CD8-positive, alpha-beta T cell (primary cell): ENCODE measurements at places on chromosomes 4 and X.

GRCh38 chrX:63934791-63935190 is 149.8 kb upstream of the ARHGEF9 start:
- DNase-seq = no peak

- DNase-seq = no peak
Measured at GRCh38 chrX:139304471-139304870, 226.1 kb upstream of the F9 start.

DNA sequence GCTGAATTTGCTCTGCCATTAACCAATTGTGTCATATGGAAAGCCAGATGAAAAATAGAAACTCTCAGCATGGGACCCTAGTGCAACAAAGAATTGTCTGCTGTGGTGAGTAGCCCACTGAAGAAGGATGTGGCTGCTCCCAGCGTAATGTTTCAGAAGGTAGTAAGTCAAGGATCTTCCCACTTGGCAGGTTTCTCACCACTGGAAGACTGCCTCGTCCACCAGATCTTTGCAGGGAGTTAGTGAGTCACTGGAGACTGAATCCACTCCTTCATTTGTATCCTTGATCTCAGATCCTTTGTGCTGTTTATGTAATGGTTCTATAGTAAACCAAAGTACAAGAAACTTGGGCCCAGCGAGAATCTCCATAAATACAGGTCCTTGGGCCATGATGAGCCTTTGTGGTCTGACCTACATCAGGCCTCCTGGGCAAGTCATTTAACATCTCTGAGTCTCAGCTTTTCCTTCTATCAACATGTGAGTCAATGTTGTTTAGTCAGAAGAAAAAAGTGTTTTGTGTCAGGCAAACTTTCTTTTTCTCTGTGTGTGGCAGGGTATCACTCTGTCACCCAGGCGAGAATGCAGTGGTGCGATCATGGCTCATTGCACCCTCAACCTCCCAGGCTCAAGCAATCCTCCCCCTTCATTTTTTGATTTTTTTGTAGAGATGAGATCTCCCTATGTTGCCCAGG is 78.0 kb upstream of the CCDC160 start:
- no peak for DNase-seq

- DNase-seq = no peak
Measured at GRCh38 chr4:40800064-40800463, 50.3 kb downstream of the NSUN7 start.

GRCh38 chr4:2373532-2373931 is 44.9 kb downstream of the ZFYVE28 start:
- DNase-seq = no peak

DNA sequence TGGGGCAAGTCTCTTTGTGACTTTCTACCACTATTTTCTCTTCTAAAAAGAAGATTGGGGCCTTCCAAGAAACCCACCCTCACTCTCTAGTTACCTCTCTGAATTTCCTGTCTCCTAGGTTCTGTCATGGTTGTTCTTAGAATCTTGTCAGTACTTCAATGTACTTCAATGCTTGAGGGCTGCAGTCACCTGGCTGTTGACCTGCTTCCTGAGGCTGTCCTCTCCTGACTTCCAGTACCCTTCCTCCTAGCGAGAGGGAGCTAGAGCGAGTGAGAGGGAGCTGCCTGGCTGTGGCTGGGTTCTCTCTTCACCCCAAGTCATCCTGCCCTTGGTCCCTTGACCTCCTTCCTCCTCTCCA is 17.7 kb downstream of the CD99L2 start:
- DNase-seq = no peak

DNA sequence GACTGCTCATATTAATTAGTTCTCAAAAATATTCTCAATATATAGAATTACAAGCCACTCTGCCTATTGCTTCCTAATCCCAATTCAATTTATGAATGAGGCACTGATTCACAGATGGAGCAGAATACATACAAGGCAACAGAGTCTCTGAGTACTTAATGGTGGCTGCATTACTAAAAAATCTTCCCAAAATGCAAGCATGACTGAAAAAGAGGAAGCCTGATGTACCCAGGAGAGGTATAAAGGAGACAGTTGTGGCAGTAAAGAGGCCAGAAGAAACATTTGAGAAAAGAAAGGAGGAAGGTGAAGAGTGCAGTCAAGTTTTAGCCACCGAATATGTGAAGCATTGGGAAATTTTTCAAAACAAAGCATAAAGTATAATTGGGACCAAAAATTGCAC is 163.2 kb upstream of the INTU start:
- DNase-seq = no peak

DNA sequence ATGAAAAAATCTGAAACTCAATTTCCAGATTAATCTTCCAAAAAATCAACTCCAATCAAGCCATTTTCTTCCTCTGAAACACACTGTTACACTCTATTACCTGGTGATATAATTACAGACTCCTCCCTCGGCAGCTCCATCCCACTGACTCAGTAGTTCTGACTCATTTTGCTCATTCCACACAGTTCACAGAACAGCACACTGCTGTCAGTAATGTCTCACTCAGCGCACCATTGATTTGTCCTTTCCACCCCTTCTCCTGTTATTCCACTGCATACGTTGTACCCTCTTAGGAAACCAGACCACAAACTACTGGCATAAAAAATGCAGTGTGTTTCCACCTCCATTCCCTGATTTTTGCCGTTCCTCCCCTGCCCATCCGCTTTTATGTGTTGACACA is 212.7 kb downstream of the SLIT2 start:
- no peak for DNase-seq
